ENCODE measurements at places on chromosomes 12 and 14. TPM values are rescaled to one million over a fixed set of nuclear protein-coding genes. Genes with fewer than 3 reads are reported as not detected.

The ANKRD33 gene
- 2.9 TPM for total RNA-seq

DNA sequence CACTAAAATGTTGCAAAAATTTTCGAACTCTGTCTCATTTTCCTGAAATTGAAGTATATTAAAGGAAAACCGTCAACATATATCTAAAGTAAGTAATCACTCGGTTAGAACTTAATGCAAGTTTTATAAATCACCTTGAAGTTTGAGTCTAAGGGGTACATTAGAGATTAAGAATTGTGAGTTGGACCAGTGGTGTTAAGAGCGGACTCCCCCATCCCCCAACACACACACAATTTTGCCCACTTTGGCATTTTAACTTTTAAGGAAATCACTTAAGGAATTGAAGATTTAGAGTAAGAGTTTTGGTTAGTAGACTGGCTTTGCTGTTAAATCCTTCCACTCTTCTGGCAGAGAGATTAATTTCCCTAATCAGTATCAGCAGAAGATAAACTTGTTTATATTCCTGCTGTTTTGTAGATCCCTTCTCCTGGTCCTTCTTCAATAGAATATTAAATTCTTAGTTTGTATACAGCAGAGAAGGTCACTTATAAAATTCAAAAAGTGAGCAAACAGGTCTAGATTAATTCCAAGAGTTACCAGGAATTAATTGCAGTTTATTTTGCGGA is 1.5 kb downstream of the HIF1A start:
- no peak overlapping the region for H3K27ac ChIP-seq
- no peak for DNase-seq
- H3K4me3 ChIP-seq, result peak overlapping the region; percentile 78
- H3K27me3 ChIP-seq, result no peaks in the 10 kb centered on the region
- no peaks in the 10 kb centered on the region for H3K36me3 ChIP-seq

GRCh38 chr14:105449276-105450122 is 25.1 kb upstream of the CRIP2 start:
- H3K36me3 ChIP-seq, result no peaks in the 10 kb centered on the region
- no peak overlapping the region for H3K27ac ChIP-seq
- DNase-seq, result no peak
- no peaks in the 10 kb centered on the region for H3K4me1 ChIP-seq

DNA sequence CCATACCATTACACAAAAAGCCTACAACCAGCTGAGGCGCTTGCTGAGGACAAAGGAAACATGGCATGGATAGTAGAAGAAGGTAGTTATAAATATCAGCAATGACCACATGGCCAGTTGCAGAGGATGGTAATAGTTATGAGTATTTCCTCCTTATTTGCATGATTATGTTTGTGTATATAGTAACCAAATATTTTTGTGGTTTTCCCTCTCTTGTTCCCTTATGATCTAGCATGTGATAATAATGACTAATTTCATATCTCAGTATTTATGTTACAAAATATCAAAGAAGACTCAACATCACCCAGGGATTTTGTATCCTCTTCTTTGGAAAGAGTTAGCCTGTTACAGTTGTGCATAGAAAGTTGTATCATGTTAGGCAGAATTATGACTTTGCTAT is 13.5 kb upstream of the CATSPERB start:
- H3K27ac ChIP-seq, result no peak overlapping the region
- H3K36me3 ChIP-seq, result no peaks in the 10 kb centered on the region
- no peaks in the 10 kb centered on the region for H3K27me3 ChIP-seq
- DNase-seq, result no peak
- H3K4me3 ChIP-seq, result no peak overlapping the region

The PGF gene
- total RNA-seq, result 9.5 TPM

The PITPNM2 gene
- total RNA-seq, result 35.1 TPM

- H3K4me1 ChIP-seq, result no peaks in the 10 kb centered on the region
- H3K36me3 ChIP-seq, result no peaks in the 10 kb centered on the region
- H3K27me3 ChIP-seq, result no peaks in the 10 kb centered on the region
- DNase-seq, result no peak
- no peak overlapping the region for H3K27ac ChIP-seq
These were observed 52.0 kb upstream of the OSBPL8 start for GRCh38 chr12:76611533-76611932.

- no peaks in the 10 kb centered on the region for H3K27me3 ChIP-seq
- DNase-seq, result no peak
- H3K4me3 ChIP-seq, result no peak overlapping the region
- H3K4me1 ChIP-seq, result no peaks in the 10 kb centered on the region
- no peaks in the 10 kb centered on the region for H3K36me3 ChIP-seq
These were observed 260.0 kb downstream of the ACSS3 start for GRCh38 chr12:81337886-81338285.

DNA sequence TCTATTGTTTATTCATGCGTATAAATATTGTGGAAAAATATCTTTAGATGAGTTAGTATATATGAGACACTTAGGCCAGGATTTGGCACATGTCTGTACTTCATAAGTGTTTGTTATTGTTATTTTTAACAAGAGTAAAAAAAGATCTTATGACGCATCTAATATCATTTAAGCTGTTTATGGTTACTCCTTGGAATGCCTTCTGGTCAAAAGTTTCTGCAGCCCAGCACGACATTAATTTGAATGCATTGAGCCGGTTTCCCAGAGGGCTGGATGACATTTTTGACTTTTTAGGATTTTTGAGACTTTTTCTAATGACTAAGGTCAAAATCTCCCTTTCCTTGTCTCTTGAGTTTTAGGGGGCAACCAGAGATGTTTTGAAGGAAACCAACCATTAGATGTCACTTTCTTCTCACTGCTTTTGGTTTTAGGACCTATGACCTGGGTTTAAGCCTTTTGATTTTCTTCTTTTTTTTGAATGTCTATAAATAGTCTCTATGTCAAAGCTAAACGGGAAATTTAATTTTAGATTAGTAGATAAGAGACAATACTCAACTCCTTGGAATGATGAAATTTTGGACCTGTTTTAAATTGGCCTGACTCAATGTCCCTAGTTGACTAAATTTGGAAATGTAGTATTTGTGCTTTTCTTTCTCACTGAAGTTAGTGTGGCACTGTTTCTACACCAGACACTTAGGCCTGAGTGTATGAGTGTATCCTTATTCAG is 215.5 kb downstream of the AEBP2 start:
- no peaks in the 10 kb centered on the region for H3K27me3 ChIP-seq
- no peak overlapping the region for H3K4me3 ChIP-seq
- H3K27ac ChIP-seq, result no peak overlapping the region
- DNase-seq, result no peak
- H3K4me1 ChIP-seq, result no peaks in the 10 kb centered on the region
- no peaks in the 10 kb centered on the region for H3K36me3 ChIP-seq

The SELPLG gene
- 6.5 TPM for total RNA-seq

The OTX2 gene
- not detected for total RNA-seq

DNA sequence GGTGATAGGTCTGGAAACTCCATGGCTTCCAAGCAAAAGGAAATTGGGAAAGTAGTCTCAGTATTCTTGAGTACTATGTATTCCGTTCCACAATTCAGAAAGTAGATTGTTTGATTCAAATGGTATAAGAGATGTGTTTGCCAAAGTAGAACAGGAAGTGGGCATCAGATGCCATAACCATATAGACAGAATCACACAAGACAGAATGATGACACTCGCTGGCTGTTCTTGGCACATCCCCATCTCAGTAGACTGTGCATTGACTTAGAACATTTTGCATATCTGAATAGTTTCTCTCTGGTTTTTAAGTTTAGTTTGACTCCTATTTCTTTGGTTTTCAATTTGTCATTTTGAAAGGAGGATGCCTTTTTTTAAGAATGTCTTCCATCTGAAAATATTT is 221.1 kb upstream of the RGS6 start:
- H3K36me3 ChIP-seq, result no peaks in the 10 kb centered on the region
- DNase-seq, result no peak
- no peak overlapping the region for H3K4me3 ChIP-seq
- H3K4me1 ChIP-seq, result no peaks in the 10 kb centered on the region
- H3K27ac ChIP-seq, result no peak overlapping the region

The KLHL33 gene
- total RNA-seq, result 2.8 TPM

DNA sequence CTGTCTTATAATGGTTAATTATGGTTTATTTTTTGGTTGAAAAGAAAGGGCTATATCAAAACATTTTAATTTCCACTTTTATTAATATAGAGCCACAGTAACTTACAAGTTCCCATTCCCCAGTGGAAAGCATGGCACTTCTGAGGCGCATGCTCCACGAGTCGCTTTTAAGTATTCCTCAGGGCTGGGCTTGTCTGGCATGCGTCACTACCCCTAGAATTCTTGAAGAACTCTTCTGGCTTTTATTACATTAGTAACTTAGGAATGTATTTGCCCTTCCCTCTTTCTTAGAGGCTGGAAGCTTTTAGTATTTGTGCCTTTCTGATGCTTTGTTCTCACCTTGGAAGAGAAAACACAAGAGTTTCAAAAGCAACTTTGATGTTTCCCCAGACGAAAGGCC is 81.1 kb downstream of the ESR2 start:
- H3K4me1 ChIP-seq, result no peaks in the 10 kb centered on the region
- no peaks in the 10 kb centered on the region for H3K36me3 ChIP-seq
- no peak for DNase-seq
- H3K27ac ChIP-seq, result no peak overlapping the region

DNA sequence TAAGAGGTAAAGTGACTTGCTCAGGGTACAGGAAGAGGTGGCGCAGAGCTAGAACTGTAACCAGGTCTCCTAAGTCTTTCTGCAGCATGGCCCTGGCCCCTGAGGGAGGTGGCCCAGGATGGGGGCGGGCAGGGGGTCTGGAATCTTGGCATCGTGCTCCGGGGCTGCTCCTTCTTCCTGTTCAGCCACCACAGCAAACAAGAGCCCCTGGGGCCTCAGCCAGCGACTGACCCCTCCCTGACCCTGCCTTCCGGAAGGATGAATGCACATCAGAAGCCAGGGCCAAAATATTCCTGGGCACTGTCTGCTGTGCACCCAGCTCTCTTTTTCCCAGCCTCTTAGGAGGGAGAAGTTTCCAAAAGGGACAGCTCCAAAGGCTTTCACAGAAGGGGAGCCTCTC is 242.8 kb downstream of the DPF3 start:
- H3K27me3 ChIP-seq, result no peaks in the 10 kb centered on the region
- no peaks in the 10 kb centered on the region for H3K36me3 ChIP-seq
- H3K27ac ChIP-seq, result no peak overlapping the region
- no peaks in the 10 kb centered on the region for H3K4me1 ChIP-seq

The SLC41A2 gene
- 10.3 TPM for total RNA-seq

DNA sequence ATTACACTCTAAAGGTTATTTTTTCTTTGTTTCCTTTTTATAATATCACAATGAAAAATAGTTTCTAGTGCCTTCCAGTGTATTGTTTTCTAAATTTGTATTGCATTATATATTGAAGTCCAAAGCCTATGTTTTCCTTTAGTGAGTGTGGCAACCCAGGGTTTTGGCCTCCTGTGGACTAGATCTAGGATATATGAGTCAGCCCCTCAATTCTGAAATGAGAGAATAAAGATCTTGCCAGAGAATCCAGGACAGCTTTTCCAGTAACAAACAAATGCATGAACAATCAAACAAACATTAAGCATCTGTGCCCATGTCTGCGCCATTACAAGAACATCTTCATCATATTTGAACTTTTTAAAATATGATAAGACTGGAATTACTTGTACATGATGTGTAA is 70.7 kb upstream of the SSTR1 start:
- DNase-seq, result no peak
- no peaks in the 10 kb centered on the region for H3K36me3 ChIP-seq

DNA sequence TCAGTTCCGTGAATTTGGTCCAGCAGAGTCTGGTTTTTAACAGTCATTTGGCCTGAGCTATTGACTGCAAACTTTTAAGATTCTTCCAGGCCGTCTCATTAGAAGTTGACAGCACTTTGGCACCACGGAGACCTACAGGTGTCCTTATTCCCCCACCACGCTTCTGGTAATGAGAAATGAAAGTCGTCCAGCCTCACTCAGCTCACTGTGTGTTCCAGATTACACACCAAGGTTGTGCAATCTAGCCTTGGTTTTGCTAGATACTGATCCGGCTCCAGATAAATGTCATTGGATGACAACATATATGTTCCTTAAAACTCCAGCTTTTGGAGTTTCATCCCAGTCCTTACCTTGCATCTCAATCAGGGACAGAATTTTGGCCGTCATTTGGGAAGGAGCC is 210.4 kb downstream of the CHST11 start:
- H3K36me3 ChIP-seq, result no peaks in the 10 kb centered on the region
- peak; percentile 74 for DNase-seq
- no peak overlapping the region for H3K4me3 ChIP-seq

The TOMM20L gene
- 18.7 TPM for total RNA-seq

GRCh38 chr14:55303125-55303499 is 31.9 kb downstream of the FBXO34 start:
- DNase-seq, result no peak
- H3K36me3 ChIP-seq, result no peaks in the 10 kb centered on the region

The KNTC1 gene
- total RNA-seq, result 61.5 TPM

DNA sequence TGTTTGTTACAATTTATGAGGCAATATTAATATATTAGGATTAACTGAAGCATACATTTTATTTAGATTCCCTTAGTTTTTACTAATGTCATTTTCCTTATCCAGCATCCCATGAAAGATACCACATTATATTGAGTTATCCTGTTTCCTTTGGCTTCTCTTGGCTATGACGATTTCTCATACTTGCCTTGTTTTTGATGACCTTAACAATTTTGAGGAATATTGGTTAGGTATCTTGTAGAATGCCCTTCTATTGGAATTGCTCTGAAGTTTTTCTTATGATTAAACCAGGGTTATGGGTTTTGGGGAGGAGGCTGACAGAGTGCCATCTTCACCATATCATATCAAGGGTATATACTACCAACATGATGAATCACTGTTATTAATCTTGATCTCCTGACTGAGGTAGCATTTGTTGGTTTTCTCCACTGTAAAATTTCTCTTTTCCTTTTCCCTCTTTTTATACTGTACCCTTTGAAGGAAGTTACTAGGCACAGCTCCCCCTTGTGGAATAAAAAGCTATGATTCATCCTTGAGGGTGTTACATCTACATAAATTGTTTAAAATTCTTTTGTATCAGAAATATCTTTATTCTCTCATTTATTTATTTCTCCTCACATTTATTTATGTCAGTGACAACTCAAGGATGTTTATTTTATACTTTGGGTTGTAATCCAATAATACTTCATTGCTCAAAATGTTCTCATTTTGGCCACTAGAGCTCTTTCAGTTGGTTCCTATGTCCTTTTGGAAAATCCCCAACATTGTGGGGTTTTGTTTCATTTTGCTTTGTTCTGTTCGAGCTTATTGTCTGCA is 239.0 kb downstream of the SLC16A7 start:
- H3K27me3 ChIP-seq, result no peaks in the 10 kb centered on the region
- H3K4me3 ChIP-seq, result no peak overlapping the region
- H3K4me1 ChIP-seq, result no peaks in the 10 kb centered on the region
- no peak for DNase-seq
- H3K36me3 ChIP-seq, result no peaks in the 10 kb centered on the region
- H3K27ac ChIP-seq, result no peak overlapping the region

- H3K4me1 ChIP-seq, result no peaks in the 10 kb centered on the region
- no peaks in the 10 kb centered on the region for H3K36me3 ChIP-seq
- no peak overlapping the region for H3K4me3 ChIP-seq
- no peak for DNase-seq
- H3K27ac ChIP-seq, result no peak overlapping the region
- no peaks in the 10 kb centered on the region for H3K27me3 ChIP-seq
These were observed 18.6 kb downstream of the JAG2 start for GRCh38 chr14:105150026-105150367.
